Colonic mucosa (tissue), 4 donors: ENCODE measurements at places on chromosomes 2 and 18.

- H3K4me1 ChIP-seq, result peaks cover 5% of the 10 kb centered on the region
- H3K36me3 ChIP-seq, result no peaks in the 10 kb centered on the region
- peak overlapping the region; percentile 90 for H3K27ac ChIP-seq
- H3K27me3 ChIP-seq, result no peaks in the 10 kb centered on the region
- H3K4me3 ChIP-seq, result peak overlapping the region; percentile 95
- DNase-seq, result no peak
These were observed 1.2 kb downstream of the IDH1 start for GRCh38 chr2:208253600-208254117.

DNA sequence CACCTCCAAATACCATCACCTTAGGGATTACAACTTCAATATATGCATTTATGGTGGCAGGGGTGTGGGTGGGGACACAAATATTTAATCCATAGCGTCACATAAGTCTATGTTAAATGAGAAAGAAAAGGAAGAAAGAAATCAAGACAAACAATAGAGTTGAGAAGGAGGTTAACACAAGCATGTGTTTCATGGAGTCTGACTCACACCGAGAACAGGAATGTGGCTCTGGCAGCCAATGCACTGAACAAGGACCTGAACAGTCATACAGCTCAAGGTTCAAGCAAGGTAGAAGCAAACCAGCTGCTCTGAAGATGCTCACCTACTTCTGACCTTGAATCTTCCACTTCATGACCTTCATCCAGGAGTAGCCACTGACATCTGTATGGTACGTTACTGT lies 36.2 kb upstream of the LPIN1 start:
- DNase-seq, result no peak
- no peaks in the 10 kb centered on the region for H3K27me3 ChIP-seq
- no peak overlapping the region for H3K27ac ChIP-seq
- H3K4me1 ChIP-seq, result no peaks in the 10 kb centered on the region
- H3K4me3 ChIP-seq, result no peak overlapping the region

DNA sequence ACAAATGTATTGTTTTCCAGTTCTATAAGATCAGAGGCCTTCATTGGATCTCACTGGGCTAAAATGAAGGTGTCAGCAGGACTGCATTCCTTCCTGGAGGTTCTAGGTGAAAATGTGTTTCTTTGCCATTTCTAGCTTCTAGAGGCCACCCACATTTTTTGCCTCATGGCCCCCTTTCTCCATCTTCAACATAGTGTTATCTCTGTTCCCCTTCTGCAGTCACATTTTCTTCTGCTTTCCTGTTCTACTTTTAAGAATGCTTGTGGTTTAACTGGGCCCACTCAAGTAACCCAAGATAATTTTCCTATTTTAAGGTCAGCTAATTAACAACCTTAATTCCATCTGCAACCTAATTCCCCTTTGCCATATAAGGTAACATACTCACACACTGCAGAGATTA lies 36.1 kb downstream of the METTL21A start:
- H3K4me3 ChIP-seq, result no peak overlapping the region
- no peaks in the 10 kb centered on the region for H3K27me3 ChIP-seq
- no peak overlapping the region for H3K27ac ChIP-seq
- DNase-seq, result no peak
- no peaks in the 10 kb centered on the region for H3K4me1 ChIP-seq

DNA sequence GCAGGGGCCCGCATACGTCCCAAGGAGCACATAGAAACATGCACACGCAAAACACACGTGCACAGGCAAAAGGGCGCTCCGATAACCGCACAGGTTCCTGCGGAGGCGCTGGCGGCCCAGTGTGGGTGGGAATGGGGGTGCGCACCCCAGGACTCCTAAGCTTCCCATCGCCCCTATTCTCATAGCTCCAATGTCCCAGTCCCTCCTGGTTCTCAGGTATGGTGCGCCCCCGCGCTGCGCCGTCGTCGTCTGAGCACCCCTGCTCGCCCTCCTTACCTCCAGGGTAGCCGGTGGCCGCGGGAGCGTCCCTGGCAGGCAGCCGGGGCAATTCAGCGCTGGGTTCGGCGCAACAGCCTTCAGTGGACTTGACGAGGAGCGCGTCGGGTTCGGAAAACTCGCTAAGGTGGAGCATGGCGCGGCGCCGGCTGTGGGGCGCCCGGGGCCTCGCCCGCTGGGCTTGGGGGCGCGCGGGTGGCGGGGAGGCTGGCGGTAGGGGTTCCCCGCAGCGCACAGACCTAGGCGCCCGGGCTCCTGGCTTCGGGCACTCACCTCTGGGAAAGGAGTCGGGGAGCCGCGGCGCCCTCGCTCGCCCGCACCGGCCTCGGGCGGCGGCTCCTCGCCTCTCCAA lies 328 bp downstream of the EGR4 start:
- H3K36me3 ChIP-seq, result no peaks in the 10 kb centered on the region
- peaks cover 66% of the 10 kb centered on the region for H3K27me3 ChIP-seq
- DNase-seq, result no peak
- H3K4me1 ChIP-seq, result peaks cover 6% of the 10 kb centered on the region
- H3K4me3 ChIP-seq, result peak overlapping the region; percentile 34
- no peak overlapping the region for H3K27ac ChIP-seq

GRCh38 chr18:3172097-3172496 lies 47.7 kb downstream of the MYOM1 start:
- H3K27me3 ChIP-seq, result no peaks in the 10 kb centered on the region
- H3K27ac ChIP-seq, result no peak overlapping the region
- no peaks in the 10 kb centered on the region for H3K4me1 ChIP-seq

DNA sequence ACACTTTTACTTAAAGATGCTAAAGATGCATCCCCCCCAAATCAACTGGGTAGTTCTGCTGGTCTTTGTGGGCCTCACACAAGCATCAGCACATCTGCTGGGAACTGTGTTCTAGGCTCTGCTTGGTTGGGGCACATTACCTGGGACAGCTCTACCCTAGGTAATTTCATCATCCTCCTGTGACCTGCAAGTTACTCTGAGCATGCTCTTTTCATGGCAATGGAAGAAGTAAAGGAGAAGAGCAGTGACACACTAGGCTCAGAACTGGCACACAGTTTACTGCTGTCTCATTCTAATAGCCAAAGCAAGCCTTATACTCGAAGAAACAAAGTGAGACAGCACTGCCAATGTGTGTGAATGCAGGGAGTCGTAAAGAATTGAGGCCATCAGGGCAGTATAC lies 376.7 kb downstream of the XIRP2 start:
- no peaks in the 10 kb centered on the region for H3K36me3 ChIP-seq
- no peak overlapping the region for H3K27ac ChIP-seq
- H3K4me1 ChIP-seq, result no peaks in the 10 kb centered on the region
- no peak for DNase-seq
- no peak overlapping the region for H3K4me3 ChIP-seq
- no peaks in the 10 kb centered on the region for H3K27me3 ChIP-seq

DNA sequence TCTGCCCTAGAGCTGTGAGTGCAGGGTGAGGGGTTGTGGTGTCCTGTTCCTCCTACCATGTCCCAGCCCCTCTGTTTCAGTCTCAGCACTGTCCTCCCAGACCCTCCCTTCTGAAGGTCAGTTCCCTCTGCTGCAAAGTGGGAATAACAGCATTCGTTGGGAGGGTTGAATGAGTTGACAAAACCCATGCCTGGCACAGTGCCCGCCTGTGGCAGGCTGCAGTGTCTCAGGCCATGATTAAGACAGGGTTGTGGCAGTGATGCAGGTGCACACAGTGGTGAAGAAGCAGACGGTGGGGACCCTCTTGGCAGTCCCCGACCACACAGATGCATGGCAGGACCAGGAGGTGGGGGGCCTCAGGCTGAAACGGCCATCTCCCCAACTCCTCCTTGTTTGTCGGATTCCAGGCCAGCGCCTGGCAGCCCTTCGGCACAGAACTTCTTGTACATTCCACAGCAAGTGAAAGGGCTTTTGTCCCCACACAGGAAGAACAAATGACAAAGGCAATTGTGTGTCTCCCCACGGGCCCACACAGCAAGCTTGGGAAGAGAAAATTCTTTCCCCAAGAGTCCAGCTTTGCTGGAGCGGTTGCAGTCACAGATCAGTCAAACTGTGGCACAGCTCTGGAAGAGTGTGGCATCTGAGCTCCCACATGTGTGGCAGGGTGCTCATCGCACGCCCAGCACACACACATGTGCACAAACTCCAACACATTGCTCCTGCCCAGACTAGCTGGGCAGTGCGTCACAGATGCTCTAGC lies 92.0 kb upstream of the MSH2 start:
- H3K27me3 ChIP-seq, result no peaks in the 10 kb centered on the region
- H3K4me3 ChIP-seq, result no peak overlapping the region
- H3K4me1 ChIP-seq, result peaks cover 6% of the 10 kb centered on the region
- H3K27ac ChIP-seq, result peak overlapping the region; percentile 74
- DNase-seq, result peak; percentile 65

GRCh38 chr2:213232649-213233437 lies 51.4 kb upstream of the SPAG16 start:
- no peaks in the 10 kb centered on the region for H3K36me3 ChIP-seq
- H3K4me3 ChIP-seq, result no peak overlapping the region
- H3K27ac ChIP-seq, result no peak overlapping the region
- DNase-seq, result no peak

DNA sequence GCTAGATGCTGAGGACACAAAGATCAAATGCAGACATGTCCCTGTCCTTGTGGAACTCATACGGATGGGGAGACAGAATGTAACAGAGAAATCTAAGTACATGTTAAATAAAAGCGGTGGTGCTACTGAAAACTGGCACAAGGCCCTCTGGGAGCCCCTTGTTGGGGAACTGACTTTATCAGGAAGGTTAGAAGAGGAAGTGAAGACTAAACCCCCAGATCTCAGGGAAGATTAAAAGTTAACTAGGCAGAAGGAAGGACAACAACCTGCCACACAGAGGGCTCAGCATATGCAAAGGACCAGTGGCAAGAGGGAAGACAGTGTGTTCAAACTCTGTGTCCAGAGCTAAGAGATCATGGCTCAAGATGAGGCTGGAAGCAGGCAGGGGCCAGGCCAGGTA lies 4.8 kb downstream of the CACNB4 start:
- peaks cover 16% of the 10 kb centered on the region for H3K27me3 ChIP-seq
- no peaks in the 10 kb centered on the region for H3K36me3 ChIP-seq
- no peak for DNase-seq
- no peak overlapping the region for H3K27ac ChIP-seq
- no peak overlapping the region for H3K4me3 ChIP-seq

DNA sequence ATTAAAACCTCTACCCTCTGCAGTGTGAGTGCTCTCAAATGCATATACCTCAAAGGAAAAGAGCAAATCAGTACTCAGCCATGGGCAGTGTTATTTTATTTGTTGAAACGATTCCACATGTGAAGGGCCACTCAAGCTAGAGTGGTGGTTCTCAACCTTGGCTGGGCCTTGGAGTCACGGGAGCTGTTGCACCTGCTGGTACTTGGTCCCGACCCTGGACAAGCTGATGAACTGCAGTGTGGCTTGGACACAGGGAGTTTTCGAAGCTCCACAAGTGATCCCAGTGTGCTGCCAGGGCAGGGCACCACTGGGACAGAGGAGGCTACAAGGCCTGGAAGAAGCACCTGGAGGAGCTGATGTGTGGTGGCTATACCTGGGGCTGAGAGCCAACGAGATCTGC lies 19.7 kb downstream of the GNLY start:
- H3K27me3 ChIP-seq, result no peaks in the 10 kb centered on the region
- DNase-seq, result no peak
- no peak overlapping the region for H3K27ac ChIP-seq
